ENCODE measurements at places on chromosomes 4 and X.

- no peak for DNase-seq
- H3K4me3 ChIP-seq = no peak overlapping the region
- no peaks in the 10 kb centered on the region for H3K36me3 ChIP-seq
- no peaks in the 10 kb centered on the region for H3K4me1 ChIP-seq
These were observed 40.8 kb downstream of the HCCS start for GRCh38 chrX:11151799-11152559.

DNA sequence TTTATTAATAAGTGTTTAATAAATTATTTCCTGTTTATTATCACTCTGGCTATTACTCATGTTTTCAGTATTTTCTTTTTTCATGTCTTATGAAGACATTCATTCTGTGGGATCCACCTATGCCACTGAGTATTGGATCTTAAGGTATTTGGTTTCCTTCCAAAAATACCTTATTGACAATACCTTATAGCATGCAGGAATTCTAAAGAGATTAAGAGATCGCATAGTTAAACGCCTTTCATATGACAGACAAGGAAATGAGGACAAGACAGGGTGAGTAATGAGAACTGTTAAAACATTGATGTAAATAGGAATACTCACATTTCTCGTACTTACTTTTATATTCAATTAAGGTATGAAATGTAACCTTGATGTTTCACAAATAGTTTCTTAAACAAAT, 38.2 kb upstream of the TMPRSS11B start:
- H3K4me3 ChIP-seq = no peak overlapping the region
- H3K27me3 ChIP-seq = no peaks in the 10 kb centered on the region
- no peak for DNase-seq
- H3K27ac ChIP-seq = no peak overlapping the region
- peaks cover 19% of the 10 kb centered on the region for H3K4me1 ChIP-seq

DNA sequence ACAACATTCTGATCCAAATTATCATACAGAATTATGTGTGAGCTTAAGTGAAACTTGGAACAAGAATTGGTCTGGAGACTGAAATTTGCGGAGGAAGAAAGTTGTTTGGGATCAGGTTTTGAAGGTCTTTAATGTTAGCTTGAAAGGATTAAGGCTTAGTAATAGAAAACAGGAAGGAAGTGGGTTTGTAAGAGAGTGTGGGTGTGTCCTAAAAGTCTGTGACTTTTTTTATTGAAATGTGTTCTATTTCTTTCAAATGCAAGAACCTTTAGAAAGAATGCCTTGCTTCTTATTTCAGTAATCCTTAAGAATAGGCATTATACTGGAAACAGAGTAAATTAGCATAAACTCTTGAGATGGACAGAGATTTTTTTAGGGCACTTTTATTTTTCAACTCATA, 198.0 kb downstream of the GALNTL6 start:
- no peaks in the 10 kb centered on the region for H3K27me3 ChIP-seq
- H3K36me3 ChIP-seq = peaks cover 5% of the 10 kb centered on the region
- no peak for DNase-seq

- H3K36me3 ChIP-seq = no peaks in the 10 kb centered on the region
- H3K27ac ChIP-seq = no peak overlapping the region
- no peaks in the 10 kb centered on the region for H3K4me1 ChIP-seq
- DNase-seq = no peak
- H3K27me3 ChIP-seq = no peaks in the 10 kb centered on the region
These were observed 286.1 kb downstream of the DCHS2 start for GRCh38 chr4:154205471-154205870.

DNA sequence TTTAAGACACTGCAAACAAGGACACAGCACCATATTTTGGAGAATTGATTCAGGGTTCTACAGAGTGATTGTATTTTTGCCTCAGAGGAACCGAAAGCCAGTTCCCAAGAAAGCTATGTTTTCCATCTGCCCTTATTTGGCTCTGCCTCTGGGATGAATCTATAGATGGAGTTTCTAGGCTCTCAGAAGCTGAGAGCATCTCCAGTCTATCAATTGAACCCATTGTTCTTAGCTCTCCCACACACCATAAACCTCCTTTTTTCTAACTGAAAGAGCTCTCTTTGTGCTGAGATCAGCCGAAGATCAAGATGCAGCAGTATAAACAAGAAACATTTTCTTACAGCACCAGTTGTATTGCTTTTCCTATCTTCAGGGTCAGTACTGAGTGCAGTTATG, 16.9 kb downstream of the PLP1 start:
- H3K4me1 ChIP-seq = peaks cover 3% of the 10 kb centered on the region
- no peaks in the 10 kb centered on the region for H3K27me3 ChIP-seq
- DNase-seq = no peak
- H3K4me3 ChIP-seq = no peak overlapping the region
- no peaks in the 10 kb centered on the region for H3K36me3 ChIP-seq
